ENCODE measurements at places on chromosomes 7 and 10. TPM values are rescaled to one million over a fixed set of nuclear protein-coding genes. Genes with fewer than 3 reads are reported as not detected.

Gene MSMB
- total RNA-seq, result not detected

DNA sequence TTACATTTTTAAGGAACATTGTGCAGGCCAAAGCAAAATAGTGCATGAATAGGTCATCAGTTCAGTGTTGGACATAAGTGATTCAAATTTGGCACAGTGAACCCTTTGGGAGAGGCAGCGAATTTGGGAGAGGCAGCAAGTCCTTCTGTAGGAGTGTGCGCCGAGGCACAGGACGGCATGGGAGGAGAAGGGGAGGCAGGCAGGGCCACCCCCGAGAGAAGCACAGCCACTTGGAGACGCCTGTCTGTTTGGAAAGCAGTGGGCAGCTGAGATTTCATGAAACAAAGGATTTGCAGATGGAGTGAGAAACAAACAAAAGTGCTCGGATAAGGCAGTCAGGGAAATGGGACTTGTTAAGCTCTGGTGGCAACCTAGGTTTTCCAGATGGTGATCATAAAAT, 30.6 kb downstream of the VIPR2 start:
- DNase-seq, result no peak

GRCh38 chr7:69751026-69751425, 152.8 kb downstream of the AUTS2 start:
- DNase-seq, result no peak

DNA sequence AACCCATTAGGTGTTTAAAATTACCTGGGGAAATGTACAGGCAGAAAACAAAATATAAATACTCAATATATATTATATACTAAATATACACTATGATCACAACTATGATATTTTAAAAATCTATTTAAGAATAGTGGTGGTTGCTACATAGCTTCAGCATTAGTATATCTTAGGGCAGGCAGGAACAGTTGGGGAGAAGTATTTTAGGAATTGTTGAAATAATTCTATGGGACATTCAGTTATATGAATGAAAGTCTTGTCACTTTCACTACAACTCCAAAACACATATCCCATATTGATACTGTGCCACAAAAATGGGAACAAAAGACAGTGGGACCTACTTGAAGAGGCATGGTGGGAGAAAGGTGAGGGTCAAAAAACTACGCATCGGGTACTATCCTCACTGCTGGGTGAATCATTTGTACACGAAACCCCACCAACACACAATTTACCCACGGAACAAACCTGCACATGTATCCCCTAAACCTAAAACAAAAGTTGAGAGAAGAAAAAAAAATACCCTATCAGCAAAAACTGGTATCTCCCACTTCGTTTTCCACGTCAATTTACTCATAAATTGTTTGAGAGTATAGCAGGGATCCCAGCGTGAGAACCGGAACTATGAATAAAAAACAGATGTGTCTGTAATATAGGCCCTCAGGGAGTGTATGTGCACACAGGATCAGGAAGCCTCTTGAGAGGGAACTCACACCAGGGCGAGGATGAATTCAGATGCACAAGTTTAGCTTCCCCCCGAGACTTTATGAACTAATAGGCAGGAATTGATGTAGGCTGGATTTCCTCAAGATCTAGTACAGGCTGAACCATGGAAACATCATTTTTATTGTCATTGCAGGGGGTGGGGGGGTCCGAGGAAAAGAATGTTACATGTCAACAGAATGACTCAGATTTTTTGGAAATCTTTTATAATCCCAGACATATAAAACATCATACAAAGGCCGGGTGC, 16.2 kb downstream of the SLC16A12 start:
- peak; percentile 97 for DNase-seq

GRCh38 chr7:83476511-83477050, 172.4 kb downstream of the SEMA3E start:
- DNase-seq, result no peak

Gene PLEKHA1
- total RNA-seq, result 13.9 TPM

DNA sequence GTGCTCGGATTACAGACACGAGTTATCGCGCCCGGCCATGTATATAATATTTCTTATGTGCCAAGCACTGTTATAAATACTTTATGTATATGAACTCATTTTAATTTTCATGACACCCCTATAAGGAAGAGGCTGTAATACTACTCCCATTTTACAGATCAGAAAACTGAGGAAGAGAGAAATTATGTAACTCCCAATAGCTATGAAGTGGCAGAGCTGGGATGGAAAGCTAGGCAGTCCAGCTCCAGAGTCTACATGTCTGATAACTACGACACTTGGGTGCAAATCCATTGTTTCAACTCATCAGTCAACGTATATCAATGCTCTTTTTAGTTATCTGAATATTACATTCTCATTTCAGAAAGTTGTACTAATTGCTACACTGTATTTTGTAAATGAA, 17.0 kb downstream of the PDK4 start:
- DNase-seq, result no peak

DNA sequence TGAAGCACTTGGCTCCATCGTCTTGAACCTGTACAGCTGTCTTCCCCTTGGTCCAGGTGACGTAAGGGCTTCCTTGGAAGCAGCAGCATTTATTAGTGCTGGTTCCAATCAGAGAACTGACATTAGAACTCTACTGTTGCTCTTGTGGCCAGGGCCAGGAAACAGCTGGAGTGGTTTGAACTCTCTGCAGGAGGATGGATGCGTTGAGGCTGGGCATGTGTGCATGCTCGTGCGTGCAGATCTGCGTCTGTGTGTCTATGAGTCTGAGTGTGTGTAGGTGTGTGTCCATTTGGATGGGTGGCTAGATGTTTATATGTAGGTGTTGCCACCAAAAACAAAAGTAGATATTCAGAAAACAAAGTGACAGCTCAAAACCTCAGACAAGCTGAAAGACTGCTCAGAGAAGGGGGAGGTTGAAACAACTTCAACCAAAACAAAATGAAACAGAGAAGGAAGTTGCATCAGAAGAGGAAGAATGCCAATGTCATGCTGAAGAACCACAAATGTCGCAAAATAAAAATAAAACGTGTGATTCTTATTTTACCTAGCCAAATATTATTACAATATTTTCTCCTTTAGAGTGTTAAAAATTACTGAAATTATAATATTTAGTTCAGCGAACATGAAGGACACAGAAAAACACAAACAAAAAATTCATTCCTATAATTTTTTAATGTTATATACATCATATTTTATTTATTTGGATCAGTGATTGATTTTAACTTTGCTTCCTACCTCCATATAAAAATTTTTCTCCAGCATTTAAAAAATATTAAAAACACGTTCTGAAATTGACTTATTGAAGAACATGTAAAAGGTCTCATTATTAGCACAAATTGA, 96.1 kb upstream of the MKLN1 start:
- DNase-seq, result peak; percentile 79

Gene SPAM1
- not detected for total RNA-seq

DNA sequence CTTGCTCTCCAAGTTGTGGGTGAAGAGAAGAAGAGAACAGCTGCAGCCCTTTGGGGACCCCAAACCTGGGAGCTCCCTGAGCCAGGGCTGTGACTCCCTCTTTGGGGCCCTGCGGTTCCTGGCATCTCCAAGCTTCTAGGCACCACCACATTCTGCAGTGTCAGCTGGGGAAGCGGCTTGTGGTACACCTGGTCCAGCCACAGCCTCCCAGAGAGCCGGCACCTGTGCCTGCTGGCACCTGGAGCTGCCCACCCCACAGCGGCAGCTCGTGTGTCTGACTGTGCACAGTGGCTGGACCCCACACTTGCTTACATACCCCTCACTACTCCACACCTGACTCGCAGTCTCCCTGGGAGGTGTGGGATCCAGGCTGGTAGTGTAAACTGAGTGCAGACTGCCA, 23.5 kb downstream of the FAM241B start:
- DNase-seq, result no peak

GRCh38 chr10:91409069-91409868, 875 bp upstream of the HECTD2 start:
- DNase-seq, result peak; percentile 82

DNA sequence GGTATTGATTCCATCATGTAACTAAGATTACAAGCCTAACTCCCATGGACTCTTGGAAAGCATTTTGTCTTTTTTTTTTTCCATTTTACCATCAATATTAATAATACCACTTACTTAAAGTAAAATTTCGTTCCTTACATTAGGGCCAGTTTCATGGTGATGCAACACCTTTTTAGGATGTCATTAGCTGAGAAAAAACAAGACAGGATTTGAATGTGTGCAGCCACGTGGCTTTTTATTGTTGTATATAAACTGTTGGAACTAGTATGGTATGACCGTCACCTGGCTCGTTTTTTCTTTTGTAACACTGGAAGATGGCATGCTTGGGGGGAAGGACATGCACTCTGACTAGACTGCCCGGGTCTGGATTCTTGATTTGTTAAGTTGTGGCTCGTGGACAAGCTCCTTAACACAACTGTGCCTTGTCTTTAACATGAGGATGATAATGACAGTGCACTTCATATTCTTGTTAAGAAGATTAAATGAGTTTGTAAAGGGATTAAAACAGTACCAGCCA, 42.1 kb downstream of the ARHGAP21 start:
- peak; percentile 56 for DNase-seq

Gene TEX47
- not detected for total RNA-seq

GRCh38 chr7:7739204-7740036, 21.0 kb upstream of the RPA3 start:
- DNase-seq, result no peak

DNA sequence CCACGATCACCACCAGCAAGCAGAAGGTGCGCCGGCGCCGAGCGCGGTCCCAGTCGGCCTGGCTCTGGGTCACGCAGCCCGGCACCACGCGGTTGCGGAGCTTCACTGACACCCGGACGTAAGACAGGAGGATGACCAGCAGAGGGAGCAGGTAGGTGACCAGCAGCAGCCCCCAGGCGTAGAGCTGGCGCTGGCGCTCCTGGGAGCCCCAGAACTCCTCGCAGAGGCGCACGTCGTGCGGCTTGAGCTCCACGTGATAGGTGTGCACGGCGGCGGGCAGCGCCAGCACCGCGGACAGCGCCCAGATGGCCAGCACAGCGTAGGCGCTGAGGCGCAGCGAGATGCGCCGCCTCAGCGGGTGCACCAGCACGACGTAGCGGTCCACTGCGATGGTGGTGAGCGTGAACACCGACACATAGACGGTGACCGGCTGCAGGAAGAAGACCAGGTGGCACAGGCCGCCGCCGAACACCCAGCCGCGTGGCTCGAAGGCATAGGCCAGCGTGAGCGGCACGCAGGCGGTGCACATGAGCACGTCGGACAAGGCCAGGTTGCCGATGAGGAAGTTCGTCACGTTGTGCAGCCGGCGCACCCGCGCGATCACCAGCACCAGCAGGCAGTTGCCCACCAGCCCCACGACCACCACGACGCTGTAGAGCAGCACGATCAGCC, 920 bp downstream of the PRLHR start:
- DNase-seq, result peak; percentile 49
